ENCODE measurements at places on chromosomes 11 and 22.
A peak's percentile ranks its signal among the peaks of the same experiment; 100 is the strongest.

GRCh38 chr11:128551611-128552335 is 35.6 kb downstream of the ETS1 start:
- DNase-seq: no peak

GRCh38 chr22:43829904-43830851 is 18.1 kb upstream of the EFCAB6 start:
- DNase-seq: no peak

- DNase-seq: peak; percentile 57
These were observed 138.8 kb upstream of the SORL1-AS1 start for GRCh38 chr11:121591405-121592033.

GRCh38 chr11:134226806-134227325 is 2.4 kb downstream of the VPS26B start:
- no peak for DNase-seq

DNA sequence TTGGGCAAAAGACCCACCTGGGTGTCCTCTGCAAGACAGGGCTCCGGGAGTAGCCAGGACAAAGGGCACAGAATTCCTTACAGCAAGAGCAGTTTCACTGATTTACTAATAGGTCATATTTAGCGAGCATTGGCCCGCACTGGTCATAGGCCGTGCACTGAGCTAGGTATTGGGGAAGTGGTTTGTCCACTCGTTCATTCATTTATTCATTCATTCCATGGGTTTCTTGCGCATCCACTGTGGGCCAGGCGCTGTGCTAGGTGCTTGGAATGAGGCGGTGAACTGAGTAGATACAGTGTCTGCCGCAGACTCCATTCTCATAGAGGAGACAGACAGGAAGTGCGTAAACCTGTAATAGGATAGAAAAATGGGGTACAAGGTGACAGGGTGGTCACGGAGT is 13.2 kb upstream of the LINC01488 start:
- no peak for DNase-seq

- DNase-seq: peak; percentile 59
These were observed 116.7 kb upstream of the TIMP3 start for GRCh38 chr22:32684822-32685187.

- DNase-seq: no peak
These were observed 28.3 kb upstream of the KDM2A start for GRCh38 chr11:67090717-67091116.

DNA sequence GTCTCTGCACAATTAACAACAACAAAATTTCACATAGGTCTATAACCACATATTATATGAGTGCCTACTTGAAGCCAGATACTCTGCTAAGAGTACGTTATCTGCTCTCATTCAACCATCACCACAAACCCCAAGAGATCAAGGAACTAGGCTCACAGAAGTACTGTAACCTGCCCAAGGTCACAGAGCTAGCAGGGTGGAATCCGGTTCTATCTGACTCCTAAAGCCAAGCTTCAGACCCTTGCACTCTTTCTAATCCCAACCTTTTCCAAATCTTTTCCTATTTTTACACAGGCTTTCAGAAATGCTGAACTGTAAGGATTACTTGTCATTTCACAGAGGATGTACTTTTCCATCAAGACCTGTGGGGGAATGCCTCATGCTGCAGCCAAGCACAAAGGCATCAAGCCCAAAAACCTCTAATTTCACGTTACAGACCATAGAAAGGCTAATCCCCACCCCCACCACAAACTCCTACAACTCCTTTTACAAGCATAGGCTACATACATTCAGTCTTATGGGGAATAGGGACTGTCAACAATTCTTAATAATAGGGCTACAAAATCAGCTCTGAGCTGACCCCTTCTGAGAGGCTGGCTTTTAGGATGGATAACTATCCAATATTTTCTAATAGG is 927 bp downstream of the PRCP start:
- no peak for DNase-seq

DNA sequence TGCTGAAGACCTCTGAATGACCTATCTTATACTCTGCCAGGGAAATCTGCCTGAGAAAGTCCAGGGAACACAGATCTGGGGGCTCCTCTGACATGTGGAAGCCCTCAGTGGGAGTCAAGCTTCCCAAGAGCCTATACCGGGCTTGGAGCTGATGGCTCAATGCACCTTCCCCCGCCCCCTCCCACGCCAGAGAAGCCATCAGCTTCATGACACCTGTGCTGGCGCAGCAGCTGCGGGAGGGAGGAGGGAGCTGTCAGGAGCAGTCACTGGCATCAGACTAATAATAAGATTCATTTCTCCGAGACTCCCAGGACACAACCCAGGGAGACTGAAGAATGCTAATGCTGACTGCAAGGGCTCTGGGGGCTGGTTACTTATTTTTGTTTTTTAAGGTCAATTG is 47.8 kb downstream of the SPATA19 start:
- no peak for DNase-seq

- peak; percentile 36 for DNase-seq
These were observed 37.2 kb downstream of the RCOR2 start for GRCh38 chr11:63879598-63880402.
